Nucleus accumbens (tissue), 56 donors: ENCODE measurements at places on chromosomes 7 and 10.

DNA sequence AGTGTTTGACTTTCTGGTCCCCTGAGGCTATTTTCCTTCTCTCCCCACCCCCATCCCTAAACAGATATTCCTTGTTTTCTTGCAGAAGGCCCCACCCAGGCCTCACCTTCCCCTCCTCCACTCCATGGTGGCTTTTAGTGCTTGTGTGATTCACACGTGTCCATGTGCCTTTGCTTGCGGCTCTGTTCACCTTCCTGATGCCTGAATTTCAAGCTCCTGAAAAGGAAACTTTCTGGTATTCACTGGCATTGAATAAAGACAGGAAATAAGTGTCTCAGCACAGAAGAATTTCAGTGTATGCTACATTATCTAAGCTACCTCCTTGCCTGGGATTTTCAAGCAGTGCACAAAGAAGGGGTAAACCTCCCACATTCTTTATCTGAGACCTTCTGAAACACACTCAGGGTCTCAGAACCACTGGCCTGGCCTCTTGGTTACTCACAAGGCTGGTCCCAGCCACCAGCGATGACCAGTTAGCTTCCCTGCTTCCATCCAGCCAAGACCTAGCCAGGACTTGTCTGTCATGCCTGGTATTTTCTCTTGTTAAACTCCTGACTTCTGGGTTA, 17.2 kb upstream of the UBE2H start:
- DNase-seq, result no peak

DNA sequence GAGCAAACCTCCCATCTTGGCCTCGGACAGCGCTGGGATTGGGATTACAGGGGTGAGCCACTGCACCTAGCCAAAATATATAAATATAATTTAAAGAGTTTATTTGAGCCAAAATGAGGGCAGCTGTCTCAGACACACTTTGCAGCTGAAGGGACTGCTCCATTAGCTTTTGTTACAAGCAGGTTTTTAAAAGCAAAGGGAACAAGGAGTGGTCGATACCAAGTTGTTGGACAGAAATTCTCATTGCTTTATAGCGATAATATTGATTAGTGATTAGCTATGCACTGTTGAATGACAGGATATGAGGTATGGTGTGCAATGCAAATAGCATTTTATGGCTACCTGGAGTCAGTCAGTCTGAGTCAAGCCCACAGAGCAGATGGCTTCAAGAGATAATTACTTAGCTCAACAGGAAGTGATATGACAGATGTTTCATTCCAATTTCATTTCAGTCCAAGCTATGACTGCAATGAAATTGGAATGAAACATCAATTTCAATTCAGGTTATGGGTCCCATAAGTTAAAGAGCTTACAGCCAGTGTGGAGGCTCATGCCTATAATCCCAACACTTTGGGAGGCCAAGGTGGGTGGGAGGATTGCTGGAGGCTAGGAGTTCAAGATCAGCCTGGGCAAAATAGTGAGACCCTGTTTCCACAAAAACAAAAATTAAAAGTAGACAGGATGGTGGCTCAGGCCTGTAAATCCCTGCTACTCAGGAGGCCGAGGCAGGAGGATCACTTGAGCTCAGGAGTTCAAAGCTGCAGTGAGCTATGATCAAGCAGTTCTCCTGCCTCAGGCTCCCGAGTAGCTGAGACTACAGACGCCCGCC, 23.1 kb downstream of the TYW1 start:
- no peak for DNase-seq

GRCh38 chr10:131978851-131979250, 2.9 kb downstream of the BNIP3 start:
- DNase-seq, result no peak

DNA sequence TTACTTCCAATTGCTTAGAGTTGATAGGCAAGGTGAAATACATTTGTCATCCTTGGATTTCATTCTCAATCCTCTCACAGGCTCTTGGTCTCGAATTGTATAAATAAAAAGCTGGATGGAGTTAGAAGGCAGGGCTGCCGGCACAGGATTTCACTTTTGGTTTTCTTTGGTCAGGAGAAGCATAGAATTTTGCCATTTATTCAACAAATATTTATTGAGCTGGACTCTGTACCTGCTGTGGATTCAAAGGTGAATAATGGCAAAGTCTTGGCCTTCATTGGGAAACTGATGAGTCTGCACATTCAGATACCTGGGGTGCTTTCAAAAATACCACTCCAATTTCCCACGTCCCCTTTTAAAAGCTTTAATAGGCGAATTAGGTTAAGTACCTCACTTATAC, 49.7 kb downstream of the PDK4 start:
- DNase-seq, result no peak

DNA sequence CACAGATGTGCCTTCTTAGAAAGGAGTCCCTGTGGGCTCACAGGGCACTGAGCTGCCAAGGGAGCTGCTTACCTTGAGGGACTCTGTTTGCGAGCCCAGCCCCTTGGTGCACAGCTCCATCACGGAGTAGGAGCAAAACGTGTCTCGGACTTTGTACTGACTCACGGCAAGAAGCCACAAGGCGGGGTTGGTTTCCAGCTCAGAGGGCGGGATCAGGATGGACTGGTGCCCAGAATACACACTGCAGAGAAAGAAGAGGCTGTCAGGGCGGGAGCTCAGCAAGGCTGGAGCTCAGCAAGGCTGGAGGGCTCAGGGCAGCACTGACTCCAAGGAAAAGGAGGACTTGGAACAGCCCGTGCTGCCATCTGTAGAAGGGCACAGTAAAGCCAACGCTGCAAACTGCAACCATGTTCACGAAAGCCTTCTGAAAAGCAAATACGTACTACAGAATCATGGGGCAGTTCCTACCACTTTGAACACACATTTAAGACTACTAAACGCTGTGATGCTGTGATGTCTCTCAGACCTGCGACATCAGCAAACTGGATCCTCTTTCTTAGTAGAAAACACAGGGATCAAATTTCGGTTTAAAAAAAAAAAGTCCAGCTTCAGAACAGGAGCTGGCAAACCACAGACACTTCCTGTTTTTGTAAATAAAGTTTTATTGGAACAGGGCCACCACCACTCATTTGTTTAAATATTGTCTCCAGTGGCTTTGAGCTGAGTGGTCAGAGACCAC, 194.3 kb downstream of the ZMYND11 start:
- DNase-seq, result peak; percentile 39

DNA sequence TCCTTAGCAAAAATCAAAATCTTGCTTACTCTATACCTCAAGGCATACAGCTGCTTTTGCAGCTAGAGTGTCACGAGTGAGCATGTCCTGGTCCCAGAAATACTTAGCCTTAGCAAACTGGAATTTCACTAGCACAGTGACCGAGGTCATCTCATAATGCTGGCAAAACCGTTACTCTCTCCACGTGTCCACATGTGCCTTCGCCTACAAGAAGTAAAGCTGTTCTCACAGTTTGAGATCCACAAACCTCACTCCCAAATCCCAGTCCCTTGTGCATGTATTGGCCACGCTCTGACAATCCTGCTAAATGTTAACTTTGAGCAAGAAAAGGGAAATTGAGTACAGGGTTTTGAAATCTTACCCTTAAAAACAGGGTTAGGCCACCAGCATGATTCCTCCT, 111.0 kb upstream of the PLXDC2 start:
- no peak for DNase-seq

DNA sequence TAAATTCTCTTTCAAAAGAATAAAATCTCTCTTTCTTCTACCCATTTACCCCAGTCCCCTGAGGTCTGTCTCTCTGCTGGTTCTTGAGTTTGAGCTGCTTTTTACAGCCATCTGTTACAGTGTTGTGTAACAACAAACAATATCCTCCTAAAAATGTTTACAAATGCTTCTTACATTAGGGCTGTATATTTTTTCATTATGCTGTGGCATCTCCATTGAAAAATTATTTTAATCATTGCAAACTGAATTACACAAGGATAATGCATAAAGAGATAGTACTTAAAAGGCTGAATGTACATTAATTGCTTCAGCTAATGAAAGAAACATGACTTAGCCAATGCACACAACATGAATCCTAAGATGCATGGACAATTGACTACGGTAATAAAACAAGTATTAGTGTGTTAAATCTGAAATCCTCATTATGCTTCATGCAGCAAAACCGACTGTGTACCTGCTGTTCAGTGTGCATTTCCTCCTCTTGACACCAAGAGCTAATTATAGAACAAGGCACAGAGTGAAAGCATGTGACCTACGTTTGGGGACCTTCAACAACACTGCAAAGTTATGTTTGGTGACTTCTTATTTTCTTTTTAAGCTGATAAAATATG, 181.7 kb upstream of the RHOBTB1 start:
- DNase-seq, result no peak

DNA sequence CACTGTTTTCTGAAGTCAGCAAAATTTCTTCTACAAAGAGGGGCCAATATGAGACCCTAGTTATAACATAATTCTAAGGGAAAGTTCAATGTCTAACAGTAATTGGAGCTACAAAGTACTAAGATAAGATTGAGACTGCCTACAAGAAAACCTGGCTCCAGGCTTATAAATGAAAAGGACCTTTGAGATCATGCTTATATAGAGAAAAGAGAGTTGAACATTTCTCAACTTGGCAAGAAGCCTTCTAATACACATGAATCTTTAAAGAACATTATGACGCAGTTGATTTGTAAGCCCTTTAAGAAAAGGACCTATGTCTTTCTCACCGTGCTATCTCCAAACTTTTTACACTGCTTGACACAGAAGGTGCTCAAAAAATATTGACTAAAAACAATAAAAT, 87.9 kb downstream of the TPK1 start:
- DNase-seq, result no peak

DNA sequence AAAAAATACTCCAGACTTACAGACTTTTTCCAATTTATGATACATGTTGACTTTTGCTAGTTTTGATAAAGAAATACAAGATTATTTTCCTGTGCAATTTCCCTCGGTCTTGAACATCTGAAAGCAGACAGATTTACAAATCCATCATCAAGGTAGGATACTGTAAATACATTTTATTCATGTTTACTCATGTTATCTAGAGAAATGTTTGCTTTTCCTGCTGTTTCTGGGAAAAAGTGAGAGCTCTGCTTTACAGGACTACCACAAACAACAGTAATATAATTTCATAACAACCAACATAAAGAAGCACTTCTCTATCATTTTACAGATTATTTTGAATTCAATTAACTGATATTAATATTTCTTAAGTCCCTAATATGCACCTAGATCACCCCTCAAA, 31.7 kb upstream of the CASD1 start:
- DNase-seq, result no peak

GRCh38 chr7:154353355-154353767, 301.2 kb downstream of the DPP6 start:
- no peak for DNase-seq

DNA sequence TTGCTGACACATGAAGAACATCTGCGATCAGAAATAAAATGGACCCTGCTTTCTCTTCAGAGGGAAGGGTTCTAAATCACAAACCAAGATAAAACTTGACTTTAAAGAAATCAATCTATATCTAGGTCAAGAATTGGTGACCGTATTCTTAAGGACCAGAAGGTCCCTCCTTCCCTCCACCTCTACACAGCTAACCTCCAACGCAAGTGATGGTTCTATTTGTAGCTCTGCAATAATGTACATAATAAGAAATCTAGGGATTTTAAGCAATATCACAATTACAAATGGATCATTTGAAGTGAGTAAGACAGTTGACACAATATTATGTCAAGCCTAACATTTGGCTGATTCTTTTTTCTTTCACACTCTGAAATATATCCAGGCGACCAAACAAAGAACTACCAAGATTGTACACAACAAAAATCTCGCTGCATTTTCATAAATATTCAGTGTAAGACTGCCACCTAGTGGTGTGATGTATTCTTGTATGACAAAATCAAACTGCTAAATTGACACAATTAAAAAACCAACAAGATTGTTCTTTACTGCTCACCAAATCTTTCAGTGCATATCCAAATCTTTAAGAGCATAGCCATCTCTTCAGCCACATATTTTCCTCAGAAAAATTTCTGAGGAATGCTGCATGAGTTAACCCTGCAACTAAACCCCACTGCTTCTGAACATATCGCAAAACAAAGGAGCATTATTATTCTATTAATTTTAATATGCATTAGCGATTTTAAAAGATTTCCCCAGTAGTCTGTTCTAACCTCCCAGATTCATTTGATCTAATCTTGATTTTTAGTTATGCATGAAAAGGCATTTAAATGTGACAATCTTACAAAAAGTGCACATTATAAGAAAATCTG, 44.5 kb downstream of the ICA1 start:
- no peak for DNase-seq

- DNase-seq, result no peak
These were observed 34.2 kb downstream of the CHST12 start for GRCh38 chr7:2437537-2438148.

DNA sequence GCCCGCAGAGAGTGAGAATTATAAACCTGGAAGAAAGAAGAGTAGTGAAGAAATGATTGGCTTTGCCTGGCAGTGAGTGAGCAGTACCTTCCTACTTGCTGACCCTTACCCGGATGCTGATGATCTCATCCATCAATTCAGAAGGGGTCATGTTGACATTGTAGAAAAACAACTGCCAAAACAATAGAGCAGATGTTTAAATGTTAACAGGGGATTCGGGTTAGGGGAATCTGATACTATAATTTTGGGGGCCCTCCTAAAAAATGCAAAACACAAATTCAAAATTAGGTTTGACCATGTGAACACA, 78.1 kb downstream of the MYOF start:
- DNase-seq, result no peak

DNA sequence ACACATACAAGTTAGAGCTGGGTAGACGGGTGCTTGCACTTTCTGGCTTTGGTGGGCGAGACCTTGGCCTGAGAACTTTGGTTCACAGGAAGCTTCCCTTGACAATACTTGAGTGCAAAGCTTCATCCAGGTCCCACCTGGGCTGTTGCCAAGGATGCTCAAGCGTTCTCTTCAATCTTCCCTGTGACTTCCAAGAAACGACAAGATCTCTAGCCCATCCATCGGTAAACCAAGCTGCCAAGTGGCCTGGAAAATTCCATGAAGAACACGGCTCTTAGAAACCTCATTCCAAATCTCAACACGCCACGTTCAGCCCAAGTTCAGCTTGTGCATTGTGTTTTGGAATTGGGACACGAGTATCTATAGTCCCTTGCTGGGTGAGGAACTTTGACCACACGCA, 84.7 kb downstream of the CHST15 start:
- DNase-seq, result no peak

DNA sequence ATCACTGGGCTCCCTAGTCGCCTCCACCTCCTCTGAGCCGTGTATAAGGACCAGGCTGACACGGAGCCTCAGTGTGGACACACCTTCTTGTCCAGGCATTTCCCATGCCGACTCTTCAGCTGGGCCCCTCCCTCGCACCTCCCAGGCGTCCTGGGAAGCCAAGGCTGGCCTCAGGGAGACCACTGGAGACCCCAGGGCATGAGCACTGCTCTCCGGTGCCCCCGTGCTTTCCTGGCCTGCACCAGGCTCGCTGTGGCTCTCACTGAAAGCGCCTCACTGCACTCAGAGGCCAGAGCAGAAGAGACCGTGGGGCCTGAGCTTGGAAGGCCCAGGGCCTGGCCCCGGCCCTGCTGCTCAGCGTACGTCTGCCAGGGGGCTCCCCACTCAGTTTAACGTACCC, 31.4 kb downstream of the LRRC27 start:
- DNase-seq, result no peak

DNA sequence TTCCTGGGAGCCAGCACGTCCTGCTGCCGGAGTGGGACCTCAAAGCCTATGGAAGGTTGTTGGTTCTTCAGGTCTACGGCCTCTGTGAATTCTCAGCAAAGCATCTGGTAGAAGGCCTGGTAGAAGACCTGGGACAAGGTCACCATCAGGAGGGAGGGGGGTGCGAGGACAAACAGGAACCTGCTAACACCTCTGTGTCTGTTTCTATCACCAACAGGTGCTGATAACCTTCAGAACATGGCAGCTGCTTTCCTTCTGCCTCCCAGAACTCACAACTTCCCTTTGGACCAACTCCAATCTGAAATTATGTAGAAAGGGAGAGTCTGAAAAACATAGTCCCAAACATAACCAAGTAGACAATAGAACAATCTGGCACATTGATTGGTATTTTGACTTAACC, 8.3 kb upstream of the MET start:
- DNase-seq, result no peak
